A549 (cell line): ENCODE measurements at places on chromosomes 12 and 14. TPM values are rescaled to one million over a fixed set of nuclear protein-coding genes. Genes with fewer than 3 reads are reported as not detected.

The HCFC2 gene
- polyA plus RNA-seq, result 5.0 to 5.8 TPM (median 5.0 TPM) in 3 replicates

The CELA1 gene
- not detected in 3 replicates for polyA plus RNA-seq

The CAPZA3 gene
- not detected in 3 replicates for polyA plus RNA-seq

The LHX5 gene
- polyA plus RNA-seq, result not detected in 3 replicates

The CARMIL3 gene
- polyA plus RNA-seq, result 0.60 to 0.98 TPM (median 0.94 TPM) in 3 replicates

The KRT78 gene
- polyA plus RNA-seq, result 0.12 TPM in 2 of 3 replicates, not detected in the other

The MYH6 gene
- polyA plus RNA-seq, result not detected in 3 replicates

The CBLN3 gene
- polyA plus RNA-seq, result 1.1 to 1.5 TPM (median 1.4 TPM) in 3 replicates

The MIPOL1 gene
- polyA plus RNA-seq, result 4.0 to 5.2 TPM (median 4.8 TPM) in 3 replicates

The TCL1B gene
- polyA plus RNA-seq, result not detected in 3 replicates

The TAS2R31 gene
- polyA plus RNA-seq, result 0.17 to 0.30 TPM (median 0.28 TPM) in 3 replicates

The KLRD1 gene
- not detected in 3 replicates for polyA plus RNA-seq

The OVCH1 gene
- not detected in 3 replicates for polyA plus RNA-seq

GRCh38 chr12:124169577-124170284, 125.2 kb upstream of the RFLNA start:
- no peak for DNase-seq

- no peak for DNase-seq
Measured at GRCh38 chr14:61478971-61479473, 157.6 kb downstream of the PRKCH start.

- DNase-seq, result no peak
Measured at GRCh38 chr12:47602949-47603558, 102.8 kb downstream of the RPAP3 start.

DNA sequence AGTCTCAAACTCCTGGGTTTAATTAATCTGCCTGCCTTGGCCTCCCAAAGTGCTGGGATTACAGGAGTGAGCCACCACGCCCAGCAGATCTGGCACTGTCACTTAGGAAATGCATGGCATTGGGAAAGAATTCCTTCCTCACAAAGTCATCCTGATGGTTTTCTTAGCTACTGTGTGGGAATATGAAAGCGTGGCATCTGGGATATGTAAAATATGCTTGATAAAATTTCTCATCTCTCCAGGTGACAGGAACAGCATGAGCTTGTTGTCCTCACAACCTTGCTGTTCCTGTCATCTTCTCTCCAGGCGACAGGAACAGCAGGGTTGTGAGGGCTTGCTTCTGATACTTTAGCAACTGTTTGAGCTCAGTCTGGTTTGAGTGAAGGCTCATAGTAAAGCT, 16.1 kb upstream of the AICDA start:
- no peak for DNase-seq

DNA sequence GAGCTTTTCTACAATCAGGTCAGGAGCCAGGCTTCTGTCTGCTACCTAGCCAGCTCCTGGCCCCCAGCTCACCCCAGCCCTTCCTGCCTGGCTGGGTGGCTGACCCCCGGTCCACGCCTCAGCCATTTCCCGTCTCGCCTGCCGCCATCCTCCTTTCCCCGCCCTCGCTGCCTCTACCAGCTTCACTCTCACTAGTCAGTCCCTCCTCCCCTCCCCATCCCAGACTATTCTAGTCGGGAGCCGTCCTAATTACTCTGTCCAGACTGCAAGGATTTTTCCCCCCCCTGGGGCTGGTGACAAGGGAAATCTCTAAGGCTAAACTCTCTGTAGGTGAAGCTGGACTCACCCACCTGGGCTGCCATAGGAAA, 825 bp downstream of the DHH start:
- DNase-seq, result no peak

- DNase-seq, result no peak
Measured at GRCh38 chr12:129877411-129877810, 26.4 kb downstream of the TMEM132D start.

GRCh38 chr12:56410768-56411167, 38.5 kb downstream of the TIMELESS start:
- no peak for DNase-seq

DNA sequence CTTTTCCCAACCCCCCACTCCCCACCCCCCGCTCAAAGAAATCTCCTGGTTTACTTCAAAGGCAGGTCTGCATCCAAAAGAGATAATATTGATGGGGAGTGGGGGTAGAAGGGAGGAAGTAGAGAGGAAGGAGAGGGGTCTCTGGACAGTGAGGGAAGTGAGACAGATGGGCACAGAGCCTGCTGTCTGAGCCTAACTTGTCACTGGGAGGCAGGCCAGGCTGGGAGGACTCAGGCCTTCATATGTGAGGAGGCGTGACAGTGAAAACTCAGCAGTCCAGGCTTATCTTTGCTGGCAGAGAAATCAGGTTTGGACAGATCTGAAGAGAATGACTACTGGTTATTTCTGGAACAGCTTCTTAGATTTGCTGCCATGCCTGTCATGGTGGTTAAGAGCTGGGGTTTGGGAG, 192.3 kb downstream of the NUAK1 start:
- no peak for DNase-seq

DNA sequence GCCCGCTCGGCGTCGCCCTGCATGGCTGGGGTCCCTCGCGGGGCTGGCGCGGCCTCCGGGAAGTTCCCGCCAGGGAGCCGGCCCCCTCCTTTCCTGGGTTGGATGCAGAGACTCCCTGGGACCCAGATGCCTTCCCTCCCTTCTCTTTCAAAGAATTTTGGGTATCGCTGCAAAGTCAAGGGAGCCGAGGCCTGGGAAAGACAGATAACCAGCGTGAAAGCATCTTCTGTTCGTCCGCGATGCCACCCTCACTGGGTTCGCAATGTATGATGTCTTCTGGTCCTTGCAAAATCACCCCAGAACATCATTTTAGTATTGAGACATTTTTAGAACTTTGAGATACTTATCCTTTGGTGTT, 451 bp downstream of the IRAK3 start:
- no peak for DNase-seq

GRCh38 chr14:61090432-61091216, 109.6 kb downstream of the SLC38A6 start:
- no peak for DNase-seq

DNA sequence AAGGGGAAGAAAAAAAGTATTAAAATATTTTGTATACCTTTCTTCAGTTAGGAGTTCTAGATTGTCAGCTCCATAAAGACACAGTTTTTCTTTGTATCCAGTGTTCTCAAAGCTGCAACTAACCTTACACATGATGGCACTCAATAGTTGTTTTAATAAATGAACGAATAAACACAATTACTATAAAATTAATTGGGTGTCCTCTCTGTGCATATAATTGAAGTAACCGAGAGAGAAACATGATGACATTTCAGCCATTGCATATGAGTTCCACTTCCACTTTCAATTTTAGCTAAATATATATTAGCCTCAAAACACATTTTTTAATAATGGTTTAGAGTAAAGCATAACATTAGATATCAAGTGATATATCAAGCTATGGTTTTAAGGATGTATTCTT, 671.2 kb downstream of the LRFN5 start:
- no peak for DNase-seq

GRCh38 chr14:25050269-25051150, 563 bp upstream of the STXBP6 start:
- DNase-seq, result no peak

GRCh38 chr14:61607570-61608244, 87.6 kb upstream of the HIF1A start:
- DNase-seq, result no peak

DNA sequence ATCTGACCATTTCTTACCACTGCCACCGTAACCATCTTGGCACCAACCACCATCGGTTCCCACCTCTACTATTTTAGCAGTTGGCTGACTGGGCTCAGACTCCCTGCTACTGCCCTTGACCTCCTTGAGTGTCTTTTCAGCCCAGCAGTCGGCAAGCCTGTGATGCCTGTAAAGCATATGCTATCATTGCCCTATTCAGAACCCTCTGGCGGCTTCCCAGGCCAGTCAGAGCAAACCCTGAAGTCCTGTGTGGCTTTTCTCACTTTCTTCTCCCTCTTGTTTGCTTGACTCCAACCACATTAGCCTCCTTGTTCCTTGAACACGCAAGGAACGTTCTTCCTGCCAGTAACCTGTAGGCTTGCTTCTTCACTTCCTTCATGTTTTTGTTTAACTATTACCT, 6.2 kb downstream of the IRAK3 start:
- DNase-seq, result no peak

DNA sequence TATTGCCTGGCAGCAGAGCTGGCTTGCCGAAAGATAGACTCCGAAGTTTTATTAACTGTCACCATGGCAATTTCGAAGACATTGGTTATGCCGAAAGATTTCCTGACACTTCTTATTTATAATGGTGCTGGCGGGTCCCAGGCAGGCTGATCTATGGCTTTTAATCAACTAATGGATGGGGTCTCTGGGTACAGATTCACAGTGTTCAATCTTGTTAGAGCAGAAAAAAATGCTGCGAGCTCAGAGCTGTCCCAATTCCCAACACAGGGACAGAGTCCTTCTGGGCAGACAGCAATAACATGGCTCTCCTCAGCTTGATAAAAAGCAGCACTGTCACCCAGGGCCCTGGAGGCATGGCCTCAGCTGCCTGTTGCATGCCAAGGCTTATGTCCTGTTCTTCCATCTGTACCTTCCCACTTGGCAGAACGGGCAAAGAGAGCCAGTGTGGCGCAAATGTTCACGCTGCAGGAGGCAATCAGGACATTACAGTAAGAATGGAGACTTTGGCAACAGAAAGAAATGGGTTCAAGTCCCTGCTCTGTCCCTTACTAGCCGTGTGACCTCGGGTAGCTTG, 228.2 kb upstream of the PWP1 start:
- no peak for DNase-seq

- DNase-seq, result no peak
Measured at GRCh38 chr14:84152452-84152851, 1377.5 kb upstream of the FLRT2 start.

DNA sequence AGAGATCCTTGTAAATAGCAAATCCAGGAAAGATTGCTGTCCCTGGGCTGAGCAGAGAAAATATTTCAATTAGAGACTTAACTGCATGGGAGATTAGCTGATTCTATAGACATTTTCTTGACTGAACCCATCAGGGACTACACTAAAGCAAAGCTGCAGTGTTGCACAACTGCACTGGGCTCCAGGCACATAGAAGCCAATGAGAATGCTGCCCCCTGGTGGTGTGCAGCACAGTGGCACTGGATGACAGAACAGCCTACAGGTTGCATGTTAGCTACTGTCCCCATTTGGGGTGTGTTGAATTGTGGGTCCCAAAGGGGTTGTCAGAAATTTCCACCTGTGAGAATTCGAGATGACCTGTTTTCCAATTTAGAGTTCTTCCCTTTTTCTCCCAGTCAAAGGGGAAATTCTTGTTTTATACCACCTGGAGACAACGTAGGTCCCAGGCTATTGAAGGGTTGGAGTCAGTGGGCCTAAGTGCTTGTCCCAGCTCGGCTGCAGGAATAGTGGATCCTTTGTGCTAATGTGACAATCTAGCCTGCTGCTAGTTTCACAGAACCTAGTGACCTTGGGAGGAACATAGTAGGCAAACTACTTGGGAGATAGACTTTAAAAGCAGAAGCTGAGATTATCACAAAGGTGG, 114.7 kb downstream of the SLC8A3 start:
- peak; percentile 85 for DNase-seq

GRCh38 chr12:131229426-131230339, 276.0 kb downstream of the ADGRD1 start:
- DNase-seq, result no peak

DNA sequence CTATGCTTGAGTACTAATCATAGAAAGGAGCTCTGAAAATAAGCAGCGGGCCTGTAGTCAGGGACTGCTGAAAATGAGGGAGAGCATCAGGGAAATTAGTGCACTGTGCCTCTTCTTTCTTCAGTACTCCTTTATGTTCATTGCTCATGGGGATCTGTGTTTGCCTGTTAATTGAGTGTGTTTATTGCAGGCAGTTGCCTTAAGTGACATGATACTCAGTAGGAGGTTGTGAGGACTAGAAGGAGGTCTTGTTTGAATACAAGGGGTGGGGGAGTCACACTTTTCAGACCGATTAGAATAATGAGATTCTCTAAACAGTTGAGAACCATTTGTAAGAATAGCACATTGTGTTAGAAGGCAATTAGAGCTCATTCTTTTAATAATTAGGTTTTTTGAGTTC, 102.6 kb upstream of the SLCO1C1 start:
- no peak for DNase-seq

DNA sequence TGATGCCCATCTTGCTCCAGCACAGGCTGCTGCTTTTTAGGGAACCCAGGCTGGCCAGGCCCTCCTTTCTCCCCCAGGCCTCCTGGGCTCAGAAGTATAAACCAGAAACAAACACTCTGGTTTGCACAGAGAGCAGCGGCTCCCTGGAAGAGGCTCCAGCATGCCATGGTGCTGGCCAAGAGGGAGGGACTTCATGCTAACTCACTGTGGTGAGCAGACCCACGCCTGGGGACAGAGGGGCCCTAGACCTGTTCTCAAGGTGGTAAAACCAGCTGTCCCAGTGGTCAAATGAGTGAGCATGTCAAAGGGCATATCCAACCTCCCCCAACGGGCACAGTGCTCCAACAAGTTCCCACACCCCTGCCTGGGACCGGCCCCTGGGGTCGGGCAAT, 15.5 kb downstream of the BCL11B start:
- DNase-seq, result no peak

DNA sequence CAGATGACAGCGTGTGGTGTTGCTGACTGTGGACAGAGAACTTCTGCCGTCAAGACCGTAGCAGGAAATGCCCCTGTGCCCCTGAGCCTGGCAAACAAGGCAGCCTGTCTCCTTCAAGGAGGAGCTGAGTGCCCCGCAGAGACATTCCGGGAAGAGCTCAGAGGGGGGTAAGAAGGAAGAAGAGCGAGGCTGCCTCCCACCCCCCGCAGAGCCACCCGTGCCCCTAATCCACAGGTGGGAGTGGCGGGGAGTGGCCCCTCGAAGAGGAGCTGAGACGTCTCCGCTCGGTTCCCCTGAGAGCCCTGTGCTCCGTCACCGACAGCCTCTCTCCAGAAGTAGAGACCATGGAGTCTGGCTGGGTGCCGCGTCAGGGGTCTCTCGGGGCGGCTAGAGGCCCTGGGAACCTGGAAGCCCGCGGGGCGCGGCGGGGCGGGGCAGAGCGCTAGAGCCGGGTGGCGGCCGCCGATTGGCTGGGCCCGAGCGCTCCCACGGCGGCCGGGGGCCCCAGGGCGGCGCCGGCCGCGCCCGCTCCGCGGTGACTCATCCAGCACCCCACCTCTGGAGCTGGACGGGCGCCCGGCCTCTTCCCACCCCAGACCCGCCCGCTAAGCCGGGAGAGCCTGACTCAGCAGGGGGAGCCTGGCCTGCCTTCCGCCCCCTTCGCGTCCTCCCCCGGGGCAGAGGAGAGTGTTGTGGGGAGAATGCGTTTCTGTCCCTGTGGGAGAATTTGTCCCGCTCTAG, 25.2 kb upstream of the KRT78 start:
- peak; percentile 98 for DNase-seq
